ENCODE measurements at places on chromosomes 6 and 20.

DNA sequence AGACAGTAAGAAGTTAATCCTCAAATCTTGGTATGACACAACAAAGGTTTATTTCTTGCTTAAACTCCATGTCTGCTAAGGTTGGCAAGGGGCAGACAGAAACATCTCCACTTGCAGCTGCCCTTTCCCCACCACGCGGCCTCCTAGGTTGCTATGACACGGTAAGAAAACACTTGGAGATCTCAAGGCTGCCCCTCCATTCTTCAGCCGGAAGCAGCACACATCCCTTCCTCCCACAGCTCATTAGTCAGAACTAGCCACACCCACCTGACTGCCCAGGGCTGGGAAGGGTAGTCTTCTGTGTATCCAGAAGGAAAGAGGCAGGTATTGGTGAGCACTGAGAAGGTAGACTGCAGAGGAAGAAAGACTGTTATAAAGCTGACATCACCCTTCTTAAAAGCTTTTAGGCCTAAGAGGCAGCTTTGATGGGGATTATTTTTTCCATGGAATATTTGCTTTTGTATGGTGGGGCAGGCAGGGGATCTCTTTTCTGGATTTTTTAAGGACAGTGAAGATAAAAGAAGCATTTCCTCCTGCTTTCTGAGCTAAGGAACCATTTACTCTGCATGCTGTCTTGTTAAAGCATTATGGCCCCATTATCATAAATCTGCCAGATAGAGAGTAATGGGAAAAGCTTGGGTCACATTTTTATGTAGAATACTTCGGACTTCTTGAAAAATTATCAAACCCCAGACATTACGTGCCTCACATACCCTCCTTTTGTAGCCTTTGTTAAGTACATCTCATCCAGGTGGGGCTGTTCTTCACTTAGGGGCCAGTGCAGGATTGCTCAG lies 41.6 kb downstream of the MRAP2 start:
- DNase-seq, result no peak

DNA sequence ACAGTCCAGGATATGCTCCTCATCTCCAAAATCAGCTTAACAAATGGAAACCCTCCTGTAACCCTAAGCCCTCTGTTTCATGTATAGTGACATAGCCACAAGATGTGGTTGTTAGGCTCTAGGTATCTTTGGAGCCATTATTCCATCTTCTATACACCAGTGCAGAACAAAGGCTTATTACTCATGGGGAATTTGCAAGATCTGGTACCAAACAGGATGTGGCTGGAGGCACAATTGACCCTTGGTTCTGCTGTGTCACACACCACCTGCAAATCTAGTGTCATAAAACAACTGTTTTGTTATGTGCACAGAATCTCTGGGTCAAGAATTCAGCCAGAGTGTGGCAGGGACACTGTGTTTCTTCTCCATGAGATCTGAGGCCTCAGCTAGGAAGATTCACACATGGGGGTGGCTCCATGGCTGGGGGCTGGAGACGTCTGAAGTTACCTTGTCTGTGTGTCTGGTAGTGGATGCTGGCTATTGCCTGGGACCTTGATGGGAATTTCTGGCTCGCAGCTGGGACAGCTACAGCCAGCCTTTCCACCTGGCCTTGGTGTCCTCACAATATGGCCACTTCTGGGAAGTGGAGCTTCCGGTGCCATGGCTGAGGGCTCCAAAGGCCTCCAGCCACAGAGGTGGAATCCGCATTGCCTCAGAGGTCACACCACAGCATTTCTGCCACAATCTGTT lies 369.9 kb downstream of the CDH26 start:
- no peak for DNase-seq

DNA sequence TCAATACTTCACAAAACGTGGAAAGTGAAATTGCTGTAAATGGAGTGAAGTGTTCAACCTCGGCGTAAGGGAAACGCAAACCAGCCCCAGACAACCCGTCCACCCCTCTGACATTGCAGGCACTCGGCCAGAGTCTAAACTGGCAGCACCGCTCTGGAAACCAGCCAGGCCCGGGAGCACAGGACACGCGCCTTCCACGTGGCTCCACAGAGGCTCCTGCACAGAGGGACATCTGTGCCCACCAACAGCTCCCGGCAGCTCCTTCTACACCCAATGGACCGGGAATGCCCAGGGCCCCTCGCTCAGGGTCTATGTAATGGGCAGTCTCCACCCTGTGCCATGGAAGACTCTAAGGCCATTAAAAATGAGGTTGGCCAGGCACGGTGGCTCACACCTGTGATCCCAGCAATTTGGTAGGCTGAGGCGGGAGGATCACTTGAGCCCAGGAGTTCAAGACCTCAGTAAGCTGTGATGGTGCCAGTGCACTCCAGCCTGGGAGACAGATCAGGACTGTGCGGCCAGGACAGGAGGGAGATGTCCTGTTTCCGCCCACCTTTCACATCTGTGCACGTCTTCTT lies 3.4 kb upstream of the HELZ2 start:
- DNase-seq, result no peak

- DNase-seq, result no peak
Observed at GRCh38 chr6:78605909-78606446, 261.4 kb upstream of the IRAK1BP1 start.

DNA sequence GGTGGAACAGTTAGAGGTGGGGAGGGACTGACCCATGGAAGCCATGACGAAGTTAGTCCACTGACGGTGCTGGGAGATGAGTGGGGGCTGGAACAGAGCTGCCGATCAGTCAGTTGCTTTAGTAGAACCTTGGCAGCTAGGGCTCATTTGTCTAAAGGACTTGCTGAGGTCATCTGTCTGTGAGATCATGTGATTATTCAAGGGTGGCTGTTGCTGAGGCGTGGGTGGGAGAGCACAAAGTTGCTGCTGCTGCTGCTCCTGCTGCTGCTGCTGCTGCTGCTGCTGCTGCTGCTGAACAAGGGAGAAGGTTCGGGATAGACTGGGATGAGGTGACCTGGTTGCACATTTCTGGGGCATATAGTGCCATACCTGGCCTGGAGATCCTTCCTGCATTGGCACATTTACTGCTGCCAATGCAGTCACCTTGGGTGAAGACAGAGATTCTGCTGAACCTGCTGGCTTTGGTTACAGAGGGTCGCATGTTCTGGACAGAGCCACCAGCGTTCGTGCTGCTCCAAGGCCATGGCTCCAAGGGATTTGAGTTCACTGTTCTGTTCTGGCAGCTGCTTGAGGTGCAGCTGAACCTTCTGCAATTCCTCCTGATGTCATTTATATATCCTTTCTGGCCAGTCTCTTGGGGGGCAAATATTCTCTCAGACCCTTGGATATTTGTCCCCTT lies 840.5 kb downstream of the HACE1 start:
- DNase-seq, result no peak

GRCh38 chr6:83889621-83890020 lies 30.1 kb downstream of the CYB5R4 start:
- no peak for DNase-seq

DNA sequence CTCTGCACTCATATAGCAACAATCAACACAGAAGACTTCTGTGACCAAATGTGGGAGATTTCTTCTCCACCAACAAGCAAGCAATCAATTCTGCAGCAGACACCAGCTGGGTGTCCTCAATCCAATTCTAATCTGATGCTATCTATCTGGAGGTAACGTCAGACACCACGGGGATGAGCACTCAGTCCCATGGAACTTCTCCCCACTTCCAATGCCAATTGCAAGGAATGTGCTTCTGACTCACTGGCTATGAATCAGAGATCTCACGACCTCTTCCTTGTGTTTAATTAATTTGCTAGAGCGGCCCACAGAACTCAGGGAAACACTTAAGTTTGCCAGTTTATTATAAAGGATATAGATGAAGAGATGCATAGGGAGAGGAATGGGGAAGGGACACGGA lies 103.5 kb upstream of the SIRPG start:
- no peak for DNase-seq

GRCh38 chr6:105794239-105794638 lies 291.9 kb upstream of the PRDM1 start:
- no peak for DNase-seq

DNA sequence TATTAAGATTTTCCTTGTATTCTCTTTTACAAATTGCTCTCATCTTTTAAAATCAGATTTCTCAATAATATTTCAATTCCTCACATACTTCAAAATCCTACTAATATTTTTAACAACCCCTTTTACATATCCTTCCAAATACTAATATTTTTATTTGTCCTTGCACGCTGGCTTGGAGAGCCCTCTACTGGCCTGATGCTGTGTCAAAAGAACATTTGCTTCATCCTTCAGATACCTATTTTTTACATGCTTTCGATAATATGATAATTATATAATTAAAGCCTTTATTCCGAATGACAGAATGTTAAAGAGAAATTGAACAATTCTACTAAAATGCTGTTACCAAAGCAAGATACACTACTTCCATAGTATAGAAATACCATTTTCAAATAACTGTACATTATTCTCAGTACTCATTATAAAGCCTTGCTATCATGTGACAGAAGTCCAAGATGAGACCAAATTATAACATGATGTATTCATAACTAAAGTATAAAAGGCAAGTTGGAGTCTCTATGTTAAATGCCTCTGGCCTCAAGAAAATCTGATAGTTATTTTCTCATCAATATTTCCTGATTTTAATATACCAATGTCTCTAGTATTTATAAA lies 39.0 kb upstream of the PLN start:
- DNase-seq, result no peak

- no peak for DNase-seq
Observed at GRCh38 chr6:167034056-167034455, 34.9 kb downstream of the CEP43 start.

- no peak for DNase-seq
Observed at GRCh38 chr6:53795340-53795701, 516 bp downstream of the LRRC1 start.

DNA sequence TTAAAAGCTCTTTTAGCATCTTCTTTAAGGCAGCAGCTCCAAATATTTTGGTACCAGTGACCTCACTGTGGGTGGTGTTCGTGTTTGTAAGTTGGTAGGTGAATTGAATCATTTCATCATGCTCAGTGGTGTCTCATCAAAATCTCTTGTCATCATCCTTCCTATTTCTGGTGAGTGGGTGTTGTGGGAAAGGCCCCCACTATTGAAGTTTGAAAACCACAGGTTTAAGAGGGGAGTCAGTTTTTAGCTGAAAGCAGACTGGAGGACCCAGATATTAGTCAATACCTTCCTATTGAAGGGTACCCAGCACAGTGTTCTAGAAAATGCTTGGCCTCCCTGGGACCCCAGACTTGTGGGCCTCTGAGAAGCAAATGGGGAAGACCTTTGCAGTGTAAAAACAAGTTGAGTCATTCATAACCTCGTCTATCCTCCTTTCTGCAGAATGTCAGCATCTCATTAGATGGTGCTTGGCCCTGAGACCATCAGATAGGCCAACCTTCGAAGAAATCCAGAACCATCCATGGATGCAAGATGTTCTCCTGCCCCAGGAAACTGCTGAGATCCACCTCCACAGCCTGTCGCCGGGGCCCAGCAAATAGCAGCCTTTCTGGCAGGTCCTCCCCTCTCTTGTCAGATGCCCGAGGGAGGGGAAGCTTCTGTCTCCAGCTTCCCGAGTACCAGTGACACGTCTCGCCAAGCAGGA lies 3.7 kb downstream of the PIM1 start:
- DNase-seq, result peak; percentile 75

GRCh38 chr6:100774681-100775080 lies 106.4 kb downstream of the ASCC3 start:
- DNase-seq, result no peak

- DNase-seq, result peak; percentile 63
Observed at GRCh38 chr20:32970973-32971300, 33.3 kb downstream of the SUN5 start.

DNA sequence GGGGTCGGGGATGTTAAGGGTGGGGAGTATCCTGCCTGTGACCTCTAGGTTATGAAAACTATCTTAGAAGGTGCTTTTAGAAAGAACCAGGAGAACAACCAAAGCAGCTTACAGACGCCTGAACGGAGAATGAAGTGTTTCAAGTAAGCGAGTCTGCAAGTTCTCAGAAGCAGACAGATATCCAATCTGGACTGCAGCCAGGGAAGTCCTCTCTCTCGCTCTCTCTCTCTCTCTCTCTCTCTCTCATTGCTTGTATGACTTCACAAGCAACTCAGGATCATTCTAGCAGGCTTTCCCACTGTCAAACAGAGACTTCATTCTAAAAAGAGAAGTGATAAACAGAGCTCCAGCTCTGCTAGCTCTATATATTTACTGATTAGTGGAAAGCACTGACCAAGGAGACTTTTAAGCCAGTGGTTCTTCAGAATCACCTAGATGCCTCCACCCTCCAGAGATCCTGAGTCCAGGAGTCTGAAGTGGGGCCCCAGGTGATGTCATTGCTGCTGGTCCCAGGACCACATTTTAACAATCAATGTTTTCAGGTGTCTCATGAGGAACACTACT lies 6.0 kb downstream of the TCF21 start:
- no peak for DNase-seq

GRCh38 chr6:36217188-36217587 lies 20.6 kb downstream of the BRPF3 start:
- DNase-seq, result no peak

DNA sequence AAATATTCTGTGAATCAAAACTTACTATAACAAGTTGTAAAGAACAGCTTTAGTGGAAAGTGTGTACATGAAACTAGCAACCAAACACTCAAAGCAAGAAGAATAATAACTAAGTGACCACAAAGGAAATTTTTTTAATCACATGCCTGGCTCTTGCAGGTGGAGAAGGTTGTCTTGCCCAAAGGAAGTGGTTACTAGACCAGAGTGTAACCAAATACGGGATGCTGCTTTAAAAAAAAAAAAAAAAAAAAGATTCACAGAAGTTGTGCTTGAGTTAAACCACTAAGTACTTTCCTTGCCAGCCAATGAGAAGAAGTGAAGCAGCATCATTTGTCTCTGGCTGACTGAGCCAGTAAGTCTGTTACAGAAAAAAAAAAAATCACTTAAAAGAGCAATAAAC lies 19.1 kb upstream of the HLA-DQB1 start:
- no peak for DNase-seq

GRCh38 chr20:13681248-13682125 lies 42.8 kb upstream of the TASP1 start:
- no peak for DNase-seq

DNA sequence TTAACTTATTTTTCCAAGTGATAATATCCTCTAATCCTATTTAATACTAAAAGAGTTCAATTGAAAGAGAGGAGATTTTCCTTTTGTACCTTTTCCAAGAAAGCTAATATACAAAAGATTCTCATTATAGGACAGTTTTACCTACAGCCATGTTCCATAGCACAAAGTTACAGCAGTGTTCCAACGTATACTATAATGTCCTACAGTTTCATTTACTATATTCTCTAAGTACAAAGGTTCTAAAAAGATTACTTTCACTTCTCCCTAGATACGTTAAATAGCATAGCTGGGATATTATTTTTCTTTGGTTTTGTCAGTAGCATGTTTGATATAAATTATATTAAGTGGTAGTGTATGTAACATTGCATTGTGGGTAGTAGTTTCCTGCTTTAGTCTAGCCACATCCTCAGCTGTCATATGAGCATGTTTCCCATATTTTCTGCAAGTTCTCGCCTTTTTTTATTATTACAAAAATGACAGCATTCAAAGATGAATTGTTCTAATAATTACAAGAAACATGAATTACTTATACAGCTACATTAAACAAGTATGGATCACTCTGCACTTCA lies 4.4 kb upstream of the RUNX2 start:
- no peak for DNase-seq

- DNase-seq, result no peak
Observed at GRCh38 chr6:108622641-108623298, 62.1 kb downstream of the FOXO3 start.

GRCh38 chr20:34367155-34367554 lies 4.1 kb downstream of the ITCH start:
- no peak for DNase-seq

GRCh38 chr6:147759093-147759492 lies 250.6 kb downstream of the SAMD5 start:
- DNase-seq, result no peak

- DNase-seq, result no peak
Observed at GRCh38 chr6:156791320-156791850, 14.2 kb downstream of the ARID1B start.

GRCh38 chr6:85569323-85569722 lies 24.3 kb downstream of the SNX14 start:
- DNase-seq, result no peak

Data from activated T-cell treated with anti-CD3 and anti-CD28 coated beads, Interleukin-2, amount 50 U/mL, for 24 hours (primary cell).